GM23338 (cell line): ENCODE measurements at places on chromosomes 7 and 10. TPM values are rescaled to one million over a fixed set of nuclear protein-coding genes. Genes with fewer than 3 reads are reported as not detected.

The COMTD1 gene
- total RNA-seq: 39.6 and 40.0 TPM in 2 replicates

The STEAP4 gene
- under 0.01 TPM in 1 of 2 replicates, not detected in the other for total RNA-seq

The LGI1 gene
- total RNA-seq: 0.28 TPM in 1 of 2 replicates, not detected in the other

GRCh38 chr7:17150018-17150417, 148.4 kb upstream of the AHR start:
- H3K4me3 ChIP-seq: no peak overlapping the region
- no peak for DNase-seq
- no peak overlapping the region for H3K27ac ChIP-seq
- no peaks in the 10 kb centered on the region for H3K27me3 ChIP-seq
- no peaks in the 10 kb centered on the region for H3K4me1 ChIP-seq

DNA sequence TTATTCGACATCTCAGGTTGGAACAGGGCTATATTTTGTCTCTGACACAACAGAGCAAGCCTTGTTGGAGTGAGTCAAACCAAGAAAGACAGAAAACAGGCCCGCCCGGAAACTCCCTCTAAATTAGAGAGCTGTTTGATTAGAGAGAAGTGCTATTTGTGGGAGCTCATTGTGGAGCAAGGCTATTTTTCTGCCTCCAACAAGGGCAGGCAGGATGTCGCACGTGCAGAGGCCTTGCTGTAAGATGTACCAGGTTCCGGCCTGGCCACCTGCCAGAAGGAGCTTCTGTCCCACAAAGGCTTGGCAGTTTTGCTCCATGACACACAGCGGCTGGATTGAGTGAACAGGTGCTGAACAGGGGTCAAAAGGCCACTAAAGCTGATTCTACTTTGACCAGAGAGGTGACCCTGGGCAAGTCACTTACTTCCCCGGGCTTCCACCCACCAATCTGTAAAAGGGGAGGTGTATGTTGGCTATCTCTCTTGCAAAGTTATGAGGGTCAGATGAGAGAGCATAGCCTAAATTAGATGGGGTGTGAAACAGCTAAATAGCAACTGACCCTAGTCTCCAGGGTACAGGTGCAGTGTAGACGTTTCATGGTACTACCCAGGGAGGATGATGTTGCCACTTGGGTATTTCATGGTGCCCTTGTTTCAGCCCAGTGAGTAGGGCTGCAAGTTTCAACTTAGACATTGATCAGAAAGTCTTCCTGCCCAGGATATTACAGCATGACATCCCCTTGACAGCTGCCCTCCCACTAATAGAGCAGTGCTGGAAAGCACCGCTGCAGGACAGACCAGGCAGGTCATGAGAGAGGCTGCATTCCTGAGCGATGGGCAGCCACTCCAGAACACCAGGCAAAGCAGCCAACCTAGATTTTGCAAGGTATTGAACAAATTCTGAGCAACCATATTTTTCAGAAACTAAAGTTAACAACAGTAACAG, 62.0 kb downstream of the VSTM4 start:
- no peaks in the 10 kb centered on the region for H3K36me3 ChIP-seq
- no peak for DNase-seq
- no peak overlapping the region for H3K27ac ChIP-seq
- no peak overlapping the region for H3K4me3 ChIP-seq
- H3K27me3 ChIP-seq: no peaks in the 10 kb centered on the region
- no peaks in the 10 kb centered on the region; the same call in 1 of the 2 replicates for H3K4me1 ChIP-seq

The TCERG1L gene
- 1.8 and 5.5 TPM in 2 replicates for total RNA-seq

GRCh38 chr10:43361547-43362190, 9.8 kb upstream of the FXYD4 start:
- H3K4me3 ChIP-seq: peak overlapping the region; percentile 73
- no peaks in the 10 kb centered on the region for H3K4me1 ChIP-seq
- H3K36me3 ChIP-seq: no peaks in the 10 kb centered on the region
- no peaks in the 10 kb centered on the region for H3K27me3 ChIP-seq

The PDSS1 gene
- total RNA-seq: 17.7 and 21.5 TPM in 2 replicates

The GIMAP7 gene
- not detected in 2 replicates for total RNA-seq

DNA sequence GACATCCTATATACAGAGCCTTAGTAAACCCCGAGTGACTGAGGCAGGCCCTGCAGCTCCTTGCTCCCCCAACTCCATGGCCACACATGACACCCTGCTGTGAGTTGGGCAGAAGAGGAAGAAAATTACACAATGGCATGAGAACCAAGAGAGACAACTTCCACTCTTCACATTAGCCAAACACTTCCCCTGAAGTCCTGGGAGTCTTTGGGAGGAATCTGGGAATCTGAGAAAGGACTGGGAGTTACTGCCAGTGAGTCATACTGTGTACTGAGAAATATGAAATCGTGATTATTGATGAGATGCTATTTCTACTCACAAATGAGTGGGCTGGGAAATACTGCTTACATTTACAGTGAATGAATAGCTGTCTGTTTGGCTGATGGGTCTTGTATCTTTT, 116.6 kb downstream of the SPAG6 start:
- H3K27me3 ChIP-seq: no peaks in the 10 kb centered on the region
- no peak overlapping the region for H3K27ac ChIP-seq
- DNase-seq: no peak
- no peak overlapping the region for H3K4me3 ChIP-seq

GRCh38 chr10:72098301-72098835, 10.0 kb upstream of the SPOCK2 start:
- no peak overlapping the region for H3K27ac ChIP-seq
- H3K27me3 ChIP-seq: no peaks in the 10 kb centered on the region
- no peak for DNase-seq

- H3K27me3 ChIP-seq: no peaks in the 10 kb centered on the region
- H3K4me1 ChIP-seq: peaks cover 8% of the 10 kb centered on the region; the same call in 1 of the 2 replicates
- H3K36me3 ChIP-seq: no peaks in the 10 kb centered on the region
- no peak for DNase-seq
- no peak overlapping the region for H3K4me3 ChIP-seq
These were observed 8.2 kb downstream of the MYOF start for GRCh38 chr10:93473804-93474472.

The SCART1 gene
- total RNA-seq: 0.19 and 0.59 TPM in 2 replicates

GRCh38 chr10:132105302-132105995, 39.7 kb downstream of the JAKMIP3 start:
- H3K27ac ChIP-seq: no peak overlapping the region
- H3K27me3 ChIP-seq: no peaks in the 10 kb centered on the region
- no peaks in the 10 kb centered on the region for H3K36me3 ChIP-seq
- no peak for DNase-seq
- H3K4me3 ChIP-seq: no peak overlapping the region
- H3K4me1 ChIP-seq: no peaks in the 10 kb centered on the region

The INSYN2A gene
- total RNA-seq: 0.28 TPM in 1 of 2 replicates, not detected in the other

The NPFFR1 gene
- 0.03 and 0.08 TPM in 2 replicates for total RNA-seq

DNA sequence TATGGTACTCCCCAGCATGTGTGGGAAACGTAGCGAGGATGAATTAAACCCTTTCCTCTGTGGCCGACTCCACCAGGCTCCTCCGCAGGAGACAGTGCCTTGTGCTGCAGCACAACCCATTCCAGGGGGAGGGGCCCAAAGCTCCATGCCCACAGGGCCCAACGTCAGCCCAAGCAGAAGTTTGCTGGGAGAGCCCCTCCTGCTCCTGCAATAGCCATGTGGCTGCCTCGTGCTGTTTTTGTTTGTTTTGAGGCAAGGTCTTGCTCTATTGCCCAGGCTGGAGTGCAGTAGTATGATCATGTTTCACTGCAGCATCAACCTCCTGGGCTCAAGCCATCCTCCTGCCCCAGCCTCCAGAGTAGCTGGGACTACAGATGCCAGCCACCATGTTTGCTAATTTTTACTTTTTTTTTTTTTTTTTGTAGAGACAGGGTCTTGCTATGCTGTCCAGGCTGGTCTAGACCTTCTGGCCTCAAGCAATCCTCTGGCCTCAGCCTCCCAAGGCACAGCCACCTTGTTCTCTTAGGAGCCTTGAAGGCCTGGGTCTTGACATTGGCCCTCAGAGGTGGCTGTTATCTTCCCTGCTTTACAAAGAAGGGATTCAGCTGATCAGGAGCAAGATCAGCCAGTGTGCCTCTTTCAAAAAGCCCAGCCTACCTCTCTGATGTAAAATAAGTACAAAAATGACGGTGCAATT, 102.8 kb downstream of the DYNC2I1 start:
- no peak overlapping the region for H3K4me3 ChIP-seq
- no peaks in the 10 kb centered on the region for H3K27me3 ChIP-seq
- H3K27ac ChIP-seq: no peak overlapping the region
- no peaks in the 10 kb centered on the region for H3K36me3 ChIP-seq
- H3K4me1 ChIP-seq: no peaks in the 10 kb centered on the region

The OR2A42 gene
- 0.27 and 0.28 TPM in 2 replicates for total RNA-seq

The DEPP1 gene
- 0.12 and 1.3 TPM in 2 replicates for total RNA-seq

DNA sequence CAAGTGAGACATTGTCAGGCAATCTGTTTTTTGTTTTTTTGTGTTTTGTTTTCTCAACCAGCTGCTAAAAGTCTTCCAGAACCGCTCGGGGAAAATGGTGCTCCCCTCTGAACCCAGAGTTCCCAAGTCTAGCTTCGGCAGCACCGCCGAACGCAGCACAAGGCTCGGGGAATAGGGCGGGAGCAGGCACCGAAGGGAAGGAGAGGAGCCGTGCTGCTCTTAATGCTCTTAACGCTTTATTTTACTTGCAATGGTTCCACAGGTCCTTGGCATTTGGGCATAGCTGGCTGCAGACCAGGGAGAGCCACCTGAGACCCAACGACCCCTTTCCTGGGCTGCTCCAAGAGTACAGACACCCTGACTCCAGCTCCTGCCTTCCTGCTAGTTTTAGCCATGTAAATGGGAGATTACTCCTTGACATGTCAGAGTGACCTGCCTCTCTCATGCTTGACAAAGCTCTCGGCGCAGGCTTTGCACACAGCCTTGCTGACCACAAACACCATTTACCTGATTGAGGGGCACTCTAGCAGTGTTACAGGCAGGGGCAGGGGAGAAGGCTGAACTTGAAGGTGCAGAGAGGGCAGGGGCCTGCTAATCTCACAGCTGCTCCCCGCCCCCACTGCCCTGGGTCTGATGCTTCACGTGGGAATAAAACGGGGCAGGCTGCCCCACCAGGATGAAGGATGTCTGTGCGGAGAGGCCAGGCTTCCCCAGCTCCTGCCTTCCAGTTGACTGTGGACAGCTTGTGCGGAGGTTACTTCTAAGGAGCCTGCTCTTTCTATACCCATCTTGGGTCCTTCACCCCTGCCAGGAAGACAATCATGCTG, 58.6 kb upstream of the EFCAB10 start:
- H3K27ac ChIP-seq: peak overlapping the region; percentile 98
- DNase-seq: peak; percentile 70
- peaks cover 9% of the 10 kb centered on the region; the same call in 1 of the 2 replicates for H3K36me3 ChIP-seq
- H3K4me1 ChIP-seq: peaks cover 74% of the 10 kb centered on the region
- peak overlapping the region; percentile 22; the same call in 1 of the 2 replicates for H3K4me3 ChIP-seq

DNA sequence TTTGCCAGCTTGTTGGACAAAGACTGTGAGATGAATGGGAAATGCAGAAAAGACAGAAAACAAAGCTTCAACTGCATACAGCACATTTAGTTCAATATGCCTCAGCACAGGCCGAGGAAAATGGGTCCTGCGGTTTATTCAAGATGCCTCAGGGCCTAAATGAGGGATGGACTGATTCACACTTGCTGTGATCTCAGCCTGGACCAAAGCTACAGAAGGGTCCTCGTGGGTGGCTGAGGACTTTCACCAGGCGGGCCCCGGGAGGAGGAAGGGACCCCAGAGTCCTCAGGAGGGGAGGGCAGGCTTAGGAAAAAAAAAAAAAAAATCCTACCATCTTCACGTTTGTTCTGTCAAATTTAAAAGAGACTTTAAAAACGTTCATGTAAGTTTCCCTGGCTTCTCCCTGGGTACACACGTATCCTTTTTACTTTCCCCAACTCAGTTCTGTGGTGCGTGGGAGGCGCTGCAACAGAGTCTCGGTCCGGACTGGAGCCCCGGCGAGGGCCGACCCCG, 624 bp upstream of the ZNF783 start:
- no peak overlapping the region for H3K27ac ChIP-seq
- peak overlapping the region; percentile 68 for H3K4me3 ChIP-seq
- no peaks in the 10 kb centered on the region for H3K36me3 ChIP-seq
- peaks cover 18% of the 10 kb centered on the region for H3K27me3 ChIP-seq
- peak; percentile 38 for DNase-seq

DNA sequence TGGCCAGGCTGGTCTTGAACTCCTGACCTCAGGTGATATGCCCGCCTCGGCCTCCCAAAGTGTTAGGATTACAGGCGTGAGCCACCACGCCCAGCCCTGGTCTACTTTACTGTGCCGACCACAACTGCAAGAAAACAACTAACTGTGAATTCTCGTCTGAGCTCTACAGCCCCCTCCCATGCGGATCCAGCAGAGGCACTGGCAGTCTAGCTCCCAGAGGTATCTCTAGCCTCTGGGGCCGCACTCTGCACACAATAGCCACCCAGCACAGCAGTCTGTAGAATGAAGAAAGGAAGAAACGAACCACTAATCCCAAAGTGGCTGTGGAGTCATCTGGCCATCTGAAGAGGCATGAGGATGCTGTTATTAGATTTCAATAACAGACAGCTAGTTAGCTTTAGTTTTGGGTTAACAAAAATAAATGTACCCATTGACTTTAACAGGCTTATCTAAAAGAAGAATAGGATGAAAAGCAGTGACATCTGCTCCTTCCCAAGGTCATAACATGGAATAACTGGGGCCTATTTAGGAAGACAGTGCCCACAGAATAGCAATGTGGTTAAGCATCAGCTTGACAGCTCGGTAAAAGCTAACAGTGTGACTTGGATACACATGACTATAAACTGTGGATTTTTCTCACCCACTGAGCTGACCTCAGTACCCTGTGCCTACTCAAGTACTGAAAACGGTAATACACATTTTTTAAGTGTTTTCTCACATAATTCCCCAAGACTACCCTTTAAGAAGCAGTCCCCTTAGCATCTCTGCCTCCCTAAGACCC, 131.9 kb downstream of the TNS3 start:
- no peak for DNase-seq
- H3K27ac ChIP-seq: no peak overlapping the region
- no peak overlapping the region for H3K4me3 ChIP-seq
- no peaks in the 10 kb centered on the region for H3K27me3 ChIP-seq

GRCh38 chr7:20190560-20191390, 26.4 kb downstream of the MACC1 start:
- peaks cover 9% of the 10 kb centered on the region for H3K4me1 ChIP-seq
- H3K27me3 ChIP-seq: no peaks in the 10 kb centered on the region
- H3K36me3 ChIP-seq: 0 out of 2 replicates have a peak, but pooled peaks cover 5% of the 10 kb centered on the region
- no peak for DNase-seq
- no peak overlapping the region; the same call in 1 of the 2 replicates for H3K27ac ChIP-seq

The NANOS1 gene
- total RNA-seq: 2.9 and 7.8 TPM in 2 replicates
